ENCODE measurements at places on chromosomes 11 and 22.

- no peak for DNase-seq
Measured at GRCh38 chr11:70315716-70316115, 45.2 kb downstream of the PPFIA1 start.

DNA sequence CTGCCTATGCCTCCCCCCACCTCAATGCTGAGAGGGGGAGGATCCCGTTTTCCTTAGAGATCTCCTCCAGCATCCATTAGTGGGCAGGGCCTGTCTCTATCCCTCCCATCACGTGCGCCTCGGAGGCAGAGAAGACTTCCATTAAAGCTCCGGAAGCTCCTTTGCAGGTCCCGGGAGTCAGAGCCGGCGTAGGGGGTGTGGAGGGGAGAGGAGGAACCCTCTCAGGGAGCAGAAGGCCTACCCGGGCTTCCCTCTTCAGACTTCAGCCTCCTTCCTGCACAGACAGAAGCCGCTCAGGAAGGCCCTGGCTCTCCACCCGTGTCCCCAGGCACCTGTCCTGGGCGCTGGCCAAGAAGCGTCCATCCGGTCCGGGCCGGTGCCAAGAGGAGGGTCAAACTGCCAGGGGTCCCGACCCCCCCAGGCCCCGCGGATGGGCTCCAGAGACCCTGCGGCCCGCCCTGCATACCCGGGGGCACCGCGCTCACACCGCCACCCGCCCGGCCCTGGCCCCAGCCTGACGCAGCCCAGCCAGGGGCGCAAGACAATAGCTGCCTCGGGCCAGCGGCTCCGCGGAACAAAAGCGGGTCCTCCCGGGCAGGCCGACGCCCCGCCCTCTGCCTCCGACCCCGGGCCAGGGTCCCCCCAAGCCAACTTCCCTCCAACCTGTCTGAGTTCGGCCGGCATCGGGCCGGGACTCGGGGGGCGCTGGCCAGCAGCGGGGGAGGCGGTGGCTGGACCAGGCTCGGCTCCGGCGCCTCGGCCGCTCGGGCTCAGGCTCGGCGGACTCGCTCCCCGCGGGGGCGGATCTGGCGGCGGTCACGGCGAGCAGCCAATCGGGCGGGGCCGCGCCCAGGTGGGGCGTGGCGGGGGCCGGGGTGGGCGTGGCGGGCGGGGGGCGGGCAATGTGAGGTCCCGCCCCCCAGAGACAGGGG is 29.9 kb downstream of the ARVCF start:
- no peak for DNase-seq

DNA sequence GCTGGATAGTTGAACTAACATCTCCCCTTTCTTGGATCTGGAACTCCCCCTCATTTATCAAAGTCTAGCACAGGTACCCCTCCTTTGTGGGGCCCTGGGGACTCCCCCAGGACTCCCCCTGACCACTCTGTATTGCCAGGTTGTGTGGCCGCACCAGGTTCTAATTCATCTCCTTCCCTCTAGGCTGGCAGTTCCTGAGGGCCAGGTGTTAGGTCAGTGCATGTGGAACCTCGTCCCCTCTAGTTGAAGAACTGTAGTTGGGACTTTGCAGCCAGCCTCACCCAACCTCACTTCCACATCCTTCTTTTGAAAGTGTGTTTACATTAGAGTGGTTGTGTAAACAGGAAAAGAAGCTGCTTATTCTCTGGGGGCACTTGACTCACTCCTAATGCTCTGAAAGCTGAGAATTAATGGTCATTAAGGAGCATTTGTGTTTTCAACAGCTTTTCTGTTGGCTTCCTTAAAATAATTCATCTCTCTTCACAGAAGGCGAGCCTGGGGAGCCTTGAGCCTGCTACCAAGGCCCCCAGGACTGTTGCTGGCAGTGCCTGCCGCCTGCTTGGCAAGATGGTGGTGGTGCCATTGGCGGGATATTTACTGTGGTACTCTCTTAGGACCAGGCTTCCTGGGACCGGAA is 11.8 kb downstream of the UPB1 start:
- DNase-seq = no peak

- DNase-seq = no peak
Measured at GRCh38 chr11:108536783-108537182, 38.6 kb upstream of the POGLUT3 start.

GRCh38 chr22:26463688-26464087 is 19.9 kb downstream of the HPS4 start:
- DNase-seq = no peak

- no peak for DNase-seq
Measured at GRCh38 chr11:110121204-110121603, 28.0 kb downstream of the ZC3H12C start.

DNA sequence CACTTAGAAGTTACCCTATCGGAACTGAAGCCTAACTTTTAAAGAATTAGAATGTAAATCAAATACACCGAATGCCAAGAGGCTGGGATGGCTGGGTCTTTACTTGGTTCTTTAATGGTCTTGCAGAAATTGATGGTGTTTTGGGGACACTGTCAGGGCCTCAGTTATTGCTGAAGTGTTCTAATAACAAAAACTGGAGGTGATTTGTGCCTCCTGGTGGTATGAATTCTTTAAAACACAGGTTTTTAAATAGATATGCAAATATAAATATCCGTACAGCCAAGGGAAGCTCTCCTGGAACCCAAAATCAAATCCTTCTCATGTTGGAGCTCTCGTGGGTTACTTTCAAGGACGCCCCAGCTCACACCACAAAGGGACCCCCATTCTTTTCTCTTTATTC is 19.3 kb upstream of the TMPRSS5 start:
- no peak for DNase-seq

- DNase-seq = no peak
Measured at GRCh38 chr11:816433-816779, 2.3 kb upstream of the PNPLA2 start.

- DNase-seq = no peak
Measured at GRCh38 chr22:38766076-38766777, 10.4 kb upstream of the SUN2 start.

- no peak for DNase-seq
Measured at GRCh38 chr11:108226036-108226435, 3.2 kb downstream of the ATM start.

DNA sequence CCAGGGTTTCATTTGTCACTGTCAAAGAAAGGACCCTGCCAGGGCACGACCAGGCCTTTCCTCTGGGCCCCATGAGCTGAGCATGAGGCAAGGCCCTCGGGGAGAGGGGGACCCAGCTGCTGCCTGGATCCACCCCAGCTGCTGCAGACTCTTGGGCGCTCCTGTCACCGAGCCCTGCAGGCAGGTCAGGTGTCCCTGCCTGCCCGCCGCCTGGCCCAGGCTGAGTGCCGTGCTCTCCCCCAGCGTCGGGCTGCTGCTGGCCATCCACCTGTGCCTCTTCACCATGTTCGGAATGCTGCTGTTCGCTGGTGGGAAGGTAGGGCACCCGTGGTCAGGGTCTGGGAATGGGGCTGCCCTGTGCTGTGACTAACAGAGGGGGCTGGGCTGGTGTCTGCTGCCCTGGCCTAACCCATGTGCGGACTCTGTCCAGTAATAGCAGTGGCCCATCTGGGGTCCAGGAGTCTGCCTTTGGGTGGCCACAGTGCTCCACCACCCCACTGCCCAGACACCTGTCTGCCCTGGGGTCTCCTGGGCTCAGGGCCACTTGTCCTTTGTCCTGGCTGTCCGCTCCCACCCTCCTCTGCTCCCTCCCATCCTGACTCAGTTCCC is 15.0 kb downstream of the TPCN2 start:
- no peak for DNase-seq

DNA sequence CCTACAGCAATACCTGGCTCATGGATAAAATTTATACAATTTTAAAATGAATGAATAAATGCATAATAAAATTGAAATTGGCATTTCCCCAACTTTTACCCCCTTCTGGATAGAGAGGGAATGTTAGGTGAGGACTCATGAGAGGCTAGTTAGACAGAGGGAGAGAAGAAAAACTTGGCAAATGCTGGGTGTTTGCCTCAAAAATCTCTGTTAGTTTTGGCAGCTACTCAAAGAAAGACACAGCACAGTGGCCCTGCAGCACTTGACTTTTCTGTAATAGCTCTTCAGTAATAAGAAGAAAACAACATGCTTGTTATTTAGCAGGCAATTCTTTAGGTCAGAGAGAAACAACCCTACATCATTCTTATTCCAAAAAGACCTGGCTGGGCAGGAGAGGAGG is 20.7 kb upstream of the IZUMO1R start:
- no peak for DNase-seq

- DNase-seq = no peak
Measured at GRCh38 chr22:31958625-31959239, 14.4 kb downstream of the YWHAH start.

All from NCI-H1417 treated with DMSO at 0.1 percent for 48 hours (cell line).